ENCODE measurements at places on chromosomes 6 and 20.

DNA sequence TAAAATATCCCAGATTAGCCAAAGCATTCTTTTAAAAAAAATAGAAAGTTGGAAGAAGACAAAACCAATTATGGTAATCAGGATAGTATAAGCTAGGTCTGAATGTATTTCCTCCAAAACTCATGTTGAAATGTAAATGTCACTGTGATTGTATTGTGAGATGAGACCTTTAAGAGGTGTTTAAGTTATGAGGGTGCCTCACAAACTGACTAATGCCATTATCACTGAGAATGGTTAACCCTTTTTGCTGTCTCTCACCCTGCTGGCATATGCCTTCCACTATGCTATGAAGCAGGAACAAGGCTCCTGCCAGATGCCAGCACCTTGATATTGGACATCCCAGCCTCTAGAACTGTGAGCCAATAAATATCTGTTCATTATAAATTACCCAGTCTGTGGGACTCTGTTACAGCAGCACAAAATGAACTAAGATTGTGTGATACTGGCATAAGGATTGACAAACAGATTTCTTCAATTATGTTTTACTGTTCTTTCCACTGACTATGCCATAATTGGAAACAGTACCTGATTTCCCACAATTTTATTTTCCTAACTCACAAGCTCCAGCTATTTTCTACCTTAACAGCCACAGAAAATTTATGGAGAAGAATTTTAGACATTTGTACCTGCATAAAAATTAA lies 63.8 kb downstream of the IBTK start:
- no peak for DNase-seq

DNA sequence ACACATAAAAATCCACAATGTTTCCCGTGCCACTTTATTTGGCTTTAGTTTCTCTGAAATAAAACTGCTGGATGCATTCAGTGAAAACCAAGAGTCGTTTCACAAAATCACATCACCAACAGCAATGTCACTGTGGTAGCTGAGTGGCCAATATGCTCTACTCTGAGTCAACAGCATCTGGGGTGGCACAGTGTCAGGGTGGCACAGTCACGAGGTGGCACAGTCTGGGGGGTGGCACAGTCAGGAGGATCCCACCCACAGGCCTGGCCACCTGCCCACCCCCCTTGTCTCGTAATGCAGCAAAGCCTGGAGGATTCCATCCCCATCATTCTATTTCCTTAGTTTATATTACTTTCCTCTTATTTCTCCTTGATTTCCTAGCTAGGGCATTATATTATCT lies 87.0 kb downstream of the ANKRD60 start:
- no peak for DNase-seq

DNA sequence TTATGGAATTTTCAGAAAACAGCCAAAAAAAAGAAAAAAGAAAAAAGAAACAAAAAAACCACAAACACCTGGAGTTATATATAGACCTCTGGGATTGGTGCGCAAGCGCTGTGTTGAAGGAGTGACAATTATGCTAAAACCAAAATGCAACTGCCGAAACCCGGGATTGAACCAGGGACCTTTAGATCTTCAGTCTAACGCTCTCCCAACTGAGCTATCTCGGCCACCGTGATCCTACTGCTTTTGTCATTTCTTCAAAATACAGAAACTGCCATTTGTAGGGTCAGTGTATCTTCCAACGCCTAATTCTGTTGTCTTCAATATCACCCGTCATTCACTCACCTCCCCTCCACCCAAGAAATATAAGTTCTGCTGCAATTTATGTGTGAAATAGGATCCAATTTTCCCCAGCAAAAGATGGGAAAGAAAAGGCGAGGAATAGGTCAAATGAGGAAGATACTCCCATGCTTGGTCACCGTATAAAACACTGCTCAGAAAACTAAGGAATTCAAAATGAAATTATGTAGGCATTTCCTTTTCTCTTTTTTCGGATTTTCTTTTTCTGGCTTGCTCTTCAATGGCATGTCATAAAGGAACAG lies 116.0 kb downstream of the TRIM27 start:
- peak; percentile 78 for DNase-seq

- DNase-seq = no peak
Measured at GRCh38 chr6:8642131-8642530, 206.8 kb upstream of the SLC35B3 start.

- no peak for DNase-seq
Measured at GRCh38 chr6:36129941-36130666, at the start of gene MAPK13. Gene MAPK13 (plus strand): TSS chr6:36130513. CDS start chr6:36130583, 70 bp downstream.

- DNase-seq = no peak
Measured at GRCh38 chr6:144231721-144232120, 53.4 kb upstream of the UTRN start.

- DNase-seq = no peak
Measured at GRCh38 chr20:56431471-56431870, 19.4 kb downstream of the CASS4 start.

DNA sequence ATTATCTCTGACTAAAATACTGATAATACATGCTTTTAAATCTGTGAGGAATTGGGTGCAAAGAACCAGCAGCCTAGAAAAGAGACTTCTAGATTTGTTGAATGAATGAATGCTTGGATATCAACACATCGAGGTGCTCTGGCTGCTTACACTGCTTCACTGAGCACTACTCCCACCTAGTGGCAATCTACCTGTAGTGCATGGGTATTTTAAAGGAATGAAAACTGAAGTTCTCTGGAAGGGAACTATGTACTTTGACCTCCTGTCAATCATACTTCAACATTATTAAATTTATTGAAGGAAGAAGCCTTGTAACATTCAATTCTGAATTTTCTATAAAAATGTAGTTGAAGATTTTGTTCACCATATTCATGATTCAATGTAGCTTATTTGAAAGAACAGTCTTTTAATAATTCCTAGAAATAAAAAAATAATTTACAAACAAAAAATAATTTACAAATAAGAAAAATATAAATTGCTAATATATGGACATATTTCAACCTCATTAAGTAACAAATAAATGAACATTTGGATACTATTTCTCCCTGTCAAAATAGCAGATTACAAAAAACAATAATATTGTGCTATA lies 111.2 kb upstream of the MMS22L start:
- peak; percentile 46 for DNase-seq

- no peak for DNase-seq
Measured at GRCh38 chr6:111210194-111210728, 123.0 kb downstream of the SLC16A10 start.

DNA sequence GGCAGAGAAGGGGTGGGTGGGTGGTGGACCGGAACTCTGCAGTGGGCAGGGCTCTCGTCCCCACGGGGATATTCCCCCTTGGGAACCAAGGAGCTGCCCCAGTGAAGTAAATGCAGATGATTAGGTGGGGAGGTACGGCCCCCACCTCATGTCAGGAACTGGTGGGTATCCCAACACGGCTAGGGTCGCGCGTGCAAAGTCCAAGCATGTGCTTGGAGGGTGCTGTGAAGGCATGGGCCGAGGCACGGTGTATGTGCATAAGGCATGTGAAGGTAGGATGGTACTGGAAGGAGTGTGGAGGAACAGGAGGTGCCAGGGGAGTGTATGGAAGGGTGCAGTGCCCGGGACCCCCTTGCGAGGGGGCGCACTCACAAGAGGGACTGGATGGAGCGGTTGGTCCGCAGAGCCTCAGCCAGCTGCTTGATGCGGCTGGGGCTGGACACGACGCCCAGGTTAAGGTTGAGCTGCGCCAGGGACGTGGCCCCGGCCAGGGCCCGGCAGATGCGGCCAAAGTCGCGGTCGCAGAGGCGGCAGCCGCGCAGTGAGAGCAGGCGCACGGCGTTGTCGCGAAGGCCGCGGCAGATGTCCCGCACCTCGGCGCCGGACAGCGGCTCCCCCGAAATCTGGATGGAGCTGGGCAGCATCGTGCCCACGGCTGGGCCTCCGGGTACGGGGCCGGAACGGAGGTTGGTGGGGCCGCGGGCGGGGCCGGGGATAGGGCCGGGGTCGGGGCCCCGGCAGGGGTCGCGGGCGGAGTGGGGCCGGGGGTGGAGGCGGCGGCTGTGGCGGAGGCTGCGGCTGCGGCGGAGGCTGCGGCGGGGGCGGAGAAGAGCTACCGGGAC lies 783 bp downstream of the LRRC73 start:
- DNase-seq = peak; percentile 74

DNA sequence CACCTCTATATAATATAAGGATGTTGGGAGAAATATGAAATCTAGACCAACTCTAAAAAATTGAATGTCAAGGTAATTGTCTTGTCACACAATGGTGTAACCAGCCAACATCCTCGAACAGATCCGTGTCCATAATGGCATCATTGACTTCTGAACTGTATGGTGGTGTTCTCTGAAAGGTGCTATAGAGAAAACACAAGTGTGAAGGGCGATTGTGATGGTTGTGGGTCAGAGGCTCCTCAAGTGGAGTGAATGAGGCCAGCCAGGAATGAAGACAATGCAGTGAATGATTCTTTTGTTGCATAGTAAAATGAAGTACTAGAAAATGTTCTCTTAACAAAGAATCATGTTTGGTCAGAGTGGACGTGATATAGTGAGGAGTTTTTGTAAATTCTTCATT lies 58.3 kb downstream of the CARMIL1 start:
- no peak for DNase-seq

GRCh38 chr20:51579137-51579536 lies 36.6 kb upstream of the NFATC2 start:
- DNase-seq = no peak

DNA sequence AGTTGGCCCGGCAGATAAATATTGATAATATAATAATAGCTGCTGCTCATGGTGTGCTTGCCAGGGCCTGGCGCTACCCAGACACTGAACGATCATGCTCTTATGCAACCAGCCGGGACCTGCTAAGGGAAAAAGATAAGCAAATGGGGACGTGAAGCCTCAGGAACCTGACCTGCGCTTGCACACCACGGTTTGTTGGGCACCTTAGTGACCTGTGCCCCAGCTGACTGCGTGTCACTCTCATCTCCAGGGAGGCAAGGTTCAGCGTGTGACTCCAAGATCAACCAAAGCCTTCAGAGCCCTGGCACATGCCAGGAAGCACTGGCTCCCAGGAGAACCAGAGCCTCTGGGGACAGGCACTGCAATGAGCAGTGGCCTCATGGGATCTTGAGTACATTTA lies 111.1 kb downstream of the AGPAT4 start:
- DNase-seq = no peak

DNA sequence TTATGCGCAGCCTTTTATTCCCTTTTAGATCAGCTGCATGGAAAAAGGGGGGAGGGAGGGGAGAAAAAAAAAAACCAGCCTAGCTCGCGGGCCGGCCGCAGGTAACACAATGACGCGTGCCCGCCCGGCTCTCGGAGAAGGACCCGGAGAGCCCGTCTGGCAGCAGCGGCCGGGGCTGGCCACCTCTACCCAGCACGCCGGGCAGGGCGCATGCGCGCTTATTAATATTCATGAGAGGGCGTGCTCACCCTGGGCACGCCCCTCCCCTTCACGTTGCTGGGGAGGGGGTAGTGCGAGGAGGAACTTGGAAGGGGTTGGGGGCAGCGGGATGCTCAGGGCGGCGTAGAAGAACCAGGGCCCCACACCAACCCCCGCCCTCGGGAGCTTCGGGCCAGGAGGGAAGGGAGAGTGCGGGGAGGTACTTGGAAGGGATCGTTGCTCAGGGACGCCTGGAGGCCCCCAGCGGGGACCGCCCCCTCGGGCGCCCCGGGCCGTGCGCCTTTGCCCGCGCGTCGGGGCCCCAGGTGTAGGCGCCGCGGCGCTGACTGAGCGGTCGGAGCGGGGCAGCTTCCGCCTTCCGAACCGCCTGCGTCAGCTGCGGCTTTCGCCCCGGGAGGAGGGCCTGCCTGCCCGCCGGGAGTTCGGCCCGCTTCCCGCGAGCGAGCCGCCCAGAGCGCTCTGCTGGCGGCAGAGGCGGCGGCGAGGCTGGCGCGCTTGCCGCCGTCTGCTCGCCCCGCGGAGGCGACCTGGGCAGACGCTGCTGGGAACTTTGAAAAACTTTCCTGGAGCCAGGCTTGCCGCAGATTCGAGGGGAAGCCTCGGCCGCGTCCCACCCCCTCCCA lies at the start of gene JAG1:
Gene JAG1, minus strand, starts transcription at position 158 of the 842 bp plus-strand sequence. CDS start 469 bp downstream, outside the sequence.
- peak; percentile 97 for DNase-seq

DNA sequence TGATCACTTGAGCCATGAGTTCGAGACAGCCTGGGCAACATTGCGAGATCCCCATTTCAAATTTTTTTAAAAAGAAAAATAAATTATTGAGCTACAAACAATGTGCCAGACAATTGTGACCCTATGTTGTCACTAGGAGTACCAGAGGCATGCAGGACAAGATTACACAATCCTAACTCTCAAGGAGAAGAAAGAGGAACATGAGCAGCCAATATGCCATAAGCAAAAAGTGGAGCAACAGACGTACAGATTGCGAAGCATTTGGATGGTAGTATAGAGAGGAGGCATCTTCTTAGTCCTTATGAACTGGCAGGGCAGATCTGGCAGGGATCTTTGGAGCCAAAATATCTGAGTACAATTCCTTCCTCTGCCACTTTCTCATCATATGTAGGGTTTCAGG lies 156.4 kb downstream of the OR2B2 start:
- DNase-seq = no peak

Data from ecto neural progenitor cell (in vitro differentiated cells).